ENCODE measurements at places on chromosomes 3 and 15.

DNA sequence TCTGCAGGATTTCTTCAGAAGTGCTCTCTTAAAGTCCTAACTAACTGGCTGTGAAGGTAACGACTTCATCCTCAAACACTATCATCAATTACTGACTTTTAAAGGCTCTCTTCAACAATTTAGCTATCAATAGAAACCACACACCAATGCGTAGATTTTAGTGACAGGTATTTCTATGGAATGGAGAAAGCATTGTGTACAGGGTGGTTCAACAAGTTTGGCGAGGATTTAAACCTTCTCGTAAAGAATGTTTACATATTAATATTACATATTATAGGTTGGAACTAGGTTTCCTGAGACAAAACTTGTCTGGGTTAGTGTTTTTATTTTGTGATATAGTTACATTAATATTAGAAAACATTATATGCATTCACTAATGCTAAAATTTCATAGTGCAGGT is 233.6 kb downstream of the CHL1 start:
- DNase-seq, result no peak

- DNase-seq, result no peak
Measured at GRCh38 chr15:99956022-99956775, 223.0 kb upstream of the LYSMD4 start.

DNA sequence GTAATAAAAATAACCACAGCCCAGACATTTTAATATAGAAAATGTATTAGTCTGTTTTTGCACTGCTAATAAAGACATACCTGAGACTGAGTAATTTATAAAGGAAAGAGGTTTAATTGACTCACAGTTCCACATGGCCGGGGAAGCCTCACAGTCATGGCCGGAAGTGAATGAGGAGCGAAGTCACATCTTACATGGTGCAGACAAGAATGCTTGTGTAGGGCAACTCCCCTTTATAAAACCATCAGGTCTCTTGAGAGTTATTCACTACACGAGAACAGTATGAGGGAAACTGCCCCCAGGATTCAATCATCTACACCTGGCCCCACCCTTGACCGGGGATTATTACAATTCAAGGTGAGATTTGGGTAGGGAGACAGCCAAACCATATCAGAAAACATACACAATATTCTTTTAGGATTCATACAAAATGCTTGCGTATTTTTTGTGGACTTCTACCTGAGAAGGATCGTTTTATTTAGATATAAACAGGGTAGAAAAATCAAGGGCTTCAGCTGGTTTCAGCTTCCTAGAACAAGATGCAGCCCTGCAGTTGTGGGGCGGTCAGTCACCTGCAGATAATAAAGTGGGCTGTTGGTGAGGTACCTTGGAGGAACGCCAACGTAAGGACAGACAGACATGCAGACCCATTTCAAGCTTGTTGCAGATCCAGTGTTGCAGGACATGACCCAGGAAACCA is 101.9 kb downstream of the TNIK start:
- no peak for DNase-seq

GRCh38 chr3:158839966-158840365 is 38.1 kb downstream of the MFSD1 start:
- no peak for DNase-seq

DNA sequence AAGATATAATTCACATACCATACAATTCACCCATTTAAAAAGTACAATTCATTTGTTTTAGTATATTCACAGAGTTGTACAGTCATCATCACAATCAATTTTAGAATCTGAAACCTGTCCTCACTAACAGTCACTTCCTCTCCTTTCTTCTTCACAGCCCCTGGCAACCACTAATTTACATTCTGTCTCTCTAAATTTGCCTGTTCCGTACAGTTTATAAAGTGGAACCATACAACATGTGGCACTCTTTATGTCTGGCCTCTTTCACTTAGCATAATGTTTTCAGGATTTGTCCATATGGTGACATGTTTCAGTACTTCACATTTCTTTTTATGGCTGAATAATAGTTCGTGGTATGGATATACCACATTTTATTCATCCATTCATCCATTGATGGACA is 22.7 kb downstream of the ERICH6 start:
- DNase-seq, result no peak

All from cortex of kidney (tissue), 1 donor.